ENCODE measurements at places on chromosomes 12 and 14.

DNA sequence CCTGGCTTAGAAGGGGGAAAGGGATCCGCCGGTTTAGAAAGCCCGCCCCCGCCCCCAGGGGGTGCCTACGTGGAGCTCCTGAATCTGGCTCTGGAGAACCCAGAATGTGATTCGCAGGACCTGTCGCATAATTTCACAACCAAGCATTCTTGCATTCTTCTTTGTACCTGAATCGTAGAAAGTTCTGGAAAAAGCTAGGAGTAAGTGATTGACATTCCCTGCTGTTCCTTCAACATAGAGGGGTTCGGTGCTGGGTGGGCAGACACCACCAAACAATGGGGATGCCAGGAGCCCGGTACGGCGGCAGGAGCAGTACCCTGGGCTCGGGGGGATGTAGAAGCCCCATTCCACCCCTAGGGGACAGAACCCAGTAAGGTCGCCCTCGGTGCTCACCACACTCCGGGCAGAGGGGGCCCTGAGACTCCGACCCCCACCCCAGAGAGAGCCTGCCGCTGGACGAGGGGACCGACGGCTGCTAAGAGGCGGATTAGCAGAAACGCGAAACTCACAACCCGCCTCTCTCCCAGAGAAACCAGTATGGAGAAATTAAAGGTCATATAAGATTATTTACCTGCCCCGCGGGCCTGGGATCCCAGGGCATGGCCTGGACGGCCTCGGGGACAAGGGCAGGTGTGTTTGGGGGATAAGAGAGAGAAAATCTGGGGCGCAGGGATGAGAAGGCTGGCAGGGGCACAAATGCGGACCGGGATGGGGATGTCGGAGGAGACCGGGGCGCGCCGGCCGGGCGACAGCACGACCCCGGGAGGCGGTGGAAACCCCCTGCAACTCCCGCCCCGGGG is 520 bp downstream of the CSRP2 start:
- peak; percentile 42 for DNase-seq

- DNase-seq = no peak
These were observed 8.8 kb downstream of the SERPINA1 start for GRCh38 chr14:94379291-94380224.

GRCh38 chr14:104524726-104525125 is 54.8 kb upstream of the C14orf180 start:
- DNase-seq = no peak

DNA sequence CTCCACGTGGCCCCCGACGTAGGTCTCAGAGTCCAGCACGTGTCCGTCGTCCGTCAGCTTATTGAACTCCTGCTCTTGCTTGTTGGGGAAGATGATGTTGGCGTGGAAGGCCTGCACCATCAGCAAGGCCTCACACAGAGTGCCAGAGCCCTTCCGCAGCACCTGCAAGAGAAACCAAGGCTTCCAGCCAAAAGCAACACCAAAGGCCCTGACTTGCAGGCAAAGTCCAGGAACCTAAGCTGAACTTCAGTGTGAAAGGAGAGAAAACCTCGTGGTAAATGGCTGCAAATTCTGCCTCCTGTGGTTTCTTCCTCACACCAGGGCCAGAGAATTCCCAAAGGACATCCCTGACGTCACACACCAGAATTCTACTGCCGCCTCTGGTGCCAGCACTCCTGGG is 14.5 kb downstream of the POLE start:
- DNase-seq = no peak

GRCh38 chr12:53514628-53515290 is 7.5 kb upstream of the NPFF start:
- DNase-seq = no peak

DNA sequence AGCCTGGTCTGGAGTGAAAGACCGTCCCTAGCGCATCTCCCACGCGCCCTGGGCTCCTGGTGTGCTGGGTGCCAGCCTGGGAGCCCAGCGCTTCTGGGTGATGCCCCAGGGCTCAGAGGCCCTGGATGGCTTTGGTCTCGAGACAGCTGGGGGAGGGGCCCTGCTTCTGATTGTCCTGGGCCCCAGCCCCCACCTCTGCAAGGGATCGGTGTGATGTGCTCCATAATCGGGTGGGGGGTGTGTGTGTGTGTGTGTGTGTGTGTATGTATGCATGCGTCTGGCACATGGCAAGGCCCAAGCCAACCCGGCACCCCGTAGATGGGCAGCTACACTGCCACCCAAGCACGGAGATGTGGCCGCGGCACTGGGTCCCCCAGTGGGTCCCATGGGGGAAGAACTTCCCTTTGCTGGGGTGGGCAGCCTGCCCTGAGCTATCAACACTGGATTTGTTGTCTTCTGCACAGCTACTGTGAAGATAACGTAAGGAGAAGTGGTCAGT is 3.1 kb downstream of the ZBTB42 start:
- DNase-seq = peak; percentile 55

GRCh38 chr12:114820796-114821195 is 136.8 kb upstream of the TBX3 start:
- DNase-seq = no peak

DNA sequence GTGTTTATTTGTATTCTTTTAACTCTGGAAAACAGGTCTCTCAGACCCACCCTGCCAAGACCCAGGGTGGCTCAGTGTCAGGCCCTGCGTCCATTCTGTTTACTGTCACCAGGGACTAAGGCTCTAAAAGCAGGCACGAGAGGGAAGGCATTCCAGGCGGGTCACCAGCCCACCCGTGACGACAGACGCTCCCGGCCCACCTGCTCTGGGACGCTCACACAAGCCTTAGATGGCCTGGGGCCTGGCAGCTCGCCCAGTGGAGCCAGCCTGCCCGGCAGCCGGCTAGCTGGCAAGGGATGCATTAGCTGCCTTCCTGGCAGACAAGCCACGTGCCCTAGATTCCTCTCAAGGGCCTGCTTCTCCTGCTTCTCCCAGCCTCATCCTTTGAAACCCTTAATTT is 9.2 kb upstream of the NUAK1 start:
- DNase-seq = no peak

DNA sequence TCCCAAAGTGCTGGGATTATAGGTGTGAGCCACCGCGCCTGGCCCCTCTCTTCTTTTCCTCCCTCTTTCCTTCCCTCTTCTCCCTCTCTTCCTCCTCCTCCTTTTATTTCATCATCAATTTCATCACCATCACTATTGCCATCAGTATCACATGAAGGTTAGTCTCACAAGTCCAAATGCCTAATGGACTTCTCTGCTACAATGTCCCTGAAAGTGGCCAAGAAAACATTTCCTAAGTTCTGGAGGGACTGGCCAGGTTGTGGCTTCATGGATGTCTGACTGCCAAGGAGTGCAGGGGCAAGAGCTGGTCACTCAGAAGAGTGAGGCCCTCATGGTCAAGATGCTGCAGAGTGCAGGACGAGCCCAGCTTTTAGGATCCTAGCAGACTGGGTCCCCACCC is 97.6 kb downstream of the SYNE3 start:
- DNase-seq = no peak

DNA sequence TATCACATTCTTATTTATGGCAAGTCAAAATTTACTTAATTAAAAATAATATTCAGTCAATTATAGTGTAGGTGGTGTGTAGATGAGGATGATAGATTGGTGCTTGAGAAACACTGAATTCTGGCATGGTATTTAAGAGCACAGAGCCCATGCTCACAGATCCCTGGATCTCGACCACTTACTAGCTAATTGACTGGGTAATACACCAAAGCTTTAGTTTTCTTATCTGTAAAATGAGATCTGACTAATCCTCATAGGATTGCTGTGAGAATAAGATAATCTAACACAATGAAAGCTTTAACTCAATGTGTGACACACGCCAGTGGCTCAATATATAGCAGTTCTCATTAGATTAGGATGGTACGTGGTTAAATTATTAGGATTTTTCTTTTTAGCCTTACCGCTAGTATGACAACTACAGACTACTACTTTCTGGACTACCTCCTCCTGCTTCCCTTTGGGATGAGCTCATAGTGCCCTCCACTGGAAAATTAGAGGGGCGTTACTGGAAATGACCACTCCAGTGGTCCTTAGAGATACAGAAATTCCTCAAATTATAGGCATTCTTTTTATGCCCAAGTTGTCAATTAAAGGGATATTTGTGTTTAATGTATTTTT is 482.8 kb upstream of the TBX3 start:
- no peak for DNase-seq

All from hematopoietic multipotent progenitor cell treated with erythropoietin and hydrocortisone succinate and interleukin-3 and kit ligand, for 4 days (in vitro differentiated cells).